ENCODE measurements at places on chromosomes 7 and 10. TPM values are rescaled to one million over a fixed set of nuclear protein-coding genes. Genes with fewer than 3 reads are reported as not detected.

GRCh38 chr7:92569137-92569536, 21.1 kb downstream of the FAM133B start:
- no peak for DNase-seq

- no peak for DNase-seq
These were observed 24.2 kb downstream of the STN1 start for GRCh38 chr10:103893817-103894216.

The ACSM6 gene
- not detected for total RNA-seq

GRCh38 chr10:116269619-116270018, 3.4 kb downstream of the GFRA1 start:
- no peak for DNase-seq

GRCh38 chr10:3290550-3290949, 118.0 kb upstream of the PITRM1 start:
- DNase-seq = no peak

The GDF2 gene
- total RNA-seq = not detected

The MSRB2 gene
- 4.4 TPM for total RNA-seq

The AZGP1 gene
- not detected for total RNA-seq

The GTF2I gene
- total RNA-seq = 188 TPM

DNA sequence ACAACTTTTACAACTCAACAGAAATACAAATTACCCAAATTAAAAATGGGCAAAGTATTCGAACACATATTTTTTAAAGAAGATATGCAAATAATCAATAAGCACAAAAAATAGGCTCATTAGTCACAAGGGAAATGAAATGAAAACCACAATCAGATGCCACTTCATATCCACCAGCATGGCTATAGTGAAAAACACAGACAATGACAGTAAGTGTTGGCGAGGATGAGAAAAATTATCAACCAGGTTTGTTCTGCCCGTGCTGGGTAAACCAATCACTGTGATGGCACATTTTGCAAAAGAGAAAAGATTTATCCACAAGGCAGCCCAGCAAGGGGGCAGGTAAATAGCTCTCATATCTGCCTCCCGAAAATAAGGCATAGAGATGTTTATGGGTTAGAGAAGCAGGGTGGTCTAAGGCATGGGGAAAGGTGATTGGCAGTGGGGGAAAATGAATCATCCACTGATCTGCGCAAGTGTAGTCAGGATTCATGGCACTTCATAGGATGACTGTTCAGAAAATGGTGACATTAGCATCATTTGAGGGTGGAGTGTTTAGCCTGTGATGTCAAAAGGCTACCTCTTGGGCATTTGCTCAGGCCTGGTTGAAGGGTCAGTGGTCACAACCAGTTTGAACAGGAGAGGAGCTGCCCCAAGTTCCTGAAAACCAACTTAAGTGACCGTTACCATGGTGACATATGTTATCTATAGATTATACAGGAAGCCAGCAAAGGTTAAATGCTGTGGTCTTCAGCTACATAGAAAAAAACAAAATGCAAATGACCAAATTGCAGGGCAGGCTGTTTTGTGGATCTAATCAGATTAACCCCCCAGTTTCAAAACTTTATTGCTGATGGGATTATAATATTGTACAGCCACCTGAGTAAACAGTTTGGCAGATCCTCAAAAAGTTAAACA, 8.0 kb upstream of the CFAP70 start:
- no peak for DNase-seq

DNA sequence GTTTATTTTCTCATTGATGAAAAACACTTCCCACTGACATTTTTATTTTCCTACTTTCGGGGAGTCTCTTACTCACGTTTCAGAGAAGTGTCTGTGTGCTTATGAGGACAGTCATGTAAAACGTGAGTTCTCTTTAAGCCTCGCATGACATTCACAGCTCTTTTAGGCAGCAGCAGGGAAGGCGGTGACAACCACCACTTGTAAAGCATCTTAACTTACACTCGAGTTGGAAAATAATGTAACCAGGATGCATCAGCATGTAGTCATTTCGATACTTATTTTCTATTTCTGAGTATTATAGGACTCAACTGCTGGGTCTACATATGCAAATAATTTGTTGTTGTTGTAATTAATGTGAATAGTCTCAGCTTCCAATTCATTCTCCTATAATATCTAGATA, 153.6 kb downstream of the SEMA3D start:
- DNase-seq = no peak

The GIMAP1 gene
- 3.9 TPM for total RNA-seq

DNA sequence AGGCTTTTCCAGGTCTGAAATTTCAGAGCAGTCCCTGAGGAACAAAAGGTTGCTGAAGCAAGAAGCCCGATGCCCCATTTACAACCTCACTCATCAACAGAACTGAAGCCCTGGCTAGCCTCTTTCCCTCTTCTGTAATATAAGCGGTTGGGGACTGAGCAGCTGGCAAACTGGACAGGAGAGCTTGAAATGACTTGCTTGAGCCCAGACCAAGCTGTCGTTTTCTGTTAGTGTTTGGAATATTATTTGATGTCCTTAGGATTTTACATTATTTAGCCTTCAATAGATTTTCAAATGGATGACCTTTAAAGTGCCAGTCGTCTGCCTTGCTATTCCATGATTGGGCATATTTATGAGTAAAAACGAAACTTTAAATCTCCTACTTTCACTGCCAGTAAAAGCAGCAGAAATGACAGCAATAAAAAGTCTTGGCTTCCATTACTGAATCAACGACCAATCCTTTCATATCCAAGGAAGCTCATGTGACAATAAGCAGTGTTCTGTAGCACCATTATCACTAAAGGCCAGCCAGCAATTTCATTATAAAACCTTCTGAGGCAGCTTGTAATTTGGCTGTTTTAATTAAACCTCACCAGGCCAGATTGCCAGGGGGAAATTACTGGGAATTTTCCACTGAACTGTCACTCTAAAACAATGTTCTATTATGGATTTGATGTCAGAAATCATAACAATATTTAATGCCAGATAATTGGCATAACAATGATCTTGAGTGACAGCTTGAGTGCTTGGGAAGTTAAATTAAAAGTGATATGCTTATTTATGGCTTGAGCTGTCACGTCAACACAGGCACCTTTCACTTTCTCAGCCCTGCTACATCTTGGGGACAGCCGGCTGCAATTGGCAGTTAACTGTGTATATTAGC, 85.9 kb downstream of the LSMEM1 start:
- DNase-seq = no peak

- DNase-seq = no peak
These were observed 107.3 kb upstream of the KDM7A start for GRCh38 chr7:140284062-140284461.

DNA sequence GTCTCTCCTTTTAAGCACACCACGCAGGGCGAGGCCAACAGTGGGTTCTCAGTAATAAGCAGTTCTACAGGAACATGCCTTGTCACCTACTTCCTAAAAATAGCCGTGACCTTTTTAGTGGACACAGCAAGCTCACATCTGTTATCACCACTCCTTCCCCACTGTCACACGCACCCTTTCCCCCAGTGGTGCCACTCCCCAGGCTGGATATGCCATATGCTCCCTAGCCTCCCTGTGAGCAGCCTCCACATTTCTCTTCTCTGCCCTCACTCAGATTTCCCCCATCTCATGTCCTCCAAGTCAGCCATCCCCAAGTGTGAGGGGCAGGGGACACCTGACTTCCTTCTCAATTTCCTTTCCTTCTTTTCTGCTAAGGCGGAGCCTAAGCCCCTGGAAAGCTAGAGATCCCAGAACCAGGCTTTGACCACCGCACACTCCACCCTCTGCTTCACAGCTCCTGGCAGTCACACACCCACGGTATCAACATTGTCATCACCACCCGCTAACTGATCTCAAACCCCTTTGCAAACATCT, 3.7 kb downstream of the ANXA11 start:
- DNase-seq = no peak

DNA sequence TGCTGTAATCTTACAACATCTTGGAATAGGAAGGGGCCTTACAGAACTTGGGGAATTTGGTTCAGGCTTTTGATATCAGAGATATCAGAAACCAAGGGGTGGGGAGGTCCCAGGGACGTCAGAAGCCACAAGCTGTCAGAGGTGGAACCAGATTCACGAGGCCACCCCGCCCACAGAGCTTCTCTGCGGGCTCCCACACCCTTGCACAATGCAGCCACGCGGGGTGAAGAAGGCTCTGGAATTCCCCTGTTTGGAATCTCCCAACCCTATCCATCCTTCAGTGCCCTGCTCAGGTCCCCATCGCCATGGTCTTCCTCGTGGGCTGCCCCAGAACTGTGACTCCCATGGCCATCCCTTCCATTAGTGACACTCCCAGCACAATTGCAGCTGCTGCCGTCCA, 247.1 kb upstream of the SHH start:
- no peak for DNase-seq

- no peak for DNase-seq
These were observed 408.6 kb upstream of the NPVF start for GRCh38 chr7:25636871-25637283.

DNA sequence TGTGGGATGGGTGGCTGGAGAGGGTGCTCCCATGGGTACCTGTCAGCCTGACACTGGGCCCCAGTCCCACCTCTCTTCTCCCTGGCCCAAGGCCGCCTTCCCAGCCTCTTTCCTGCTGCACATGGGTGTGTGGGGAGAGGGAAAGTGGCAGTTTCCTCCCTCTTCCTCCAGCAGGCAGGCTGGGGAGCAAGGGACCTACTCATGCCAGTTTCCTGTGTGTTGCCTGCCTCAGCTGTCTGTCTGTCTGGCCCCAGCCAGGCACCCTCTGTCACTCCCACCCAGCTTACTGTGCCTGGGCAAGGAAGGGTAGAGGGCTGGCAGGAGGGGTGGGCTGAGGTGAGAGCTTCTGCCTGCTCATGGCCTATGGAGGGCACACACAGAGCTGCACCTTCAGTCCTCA, 46.3 kb upstream of the PCBD1 start:
- DNase-seq = no peak

The TUBB8 gene
- not detected for total RNA-seq

- DNase-seq = no peak
These were observed 23.4 kb upstream of the AKR1C3 start for GRCh38 chr10:5070648-5071410.

GRCh38 chr10:31721096-31721495, 207.5 kb downstream of the ARHGAP12 start:
- no peak for DNase-seq

- no peak for DNase-seq
These were observed 47.4 kb downstream of the SGMS1 start for GRCh38 chr10:50576245-50576815.

DNA sequence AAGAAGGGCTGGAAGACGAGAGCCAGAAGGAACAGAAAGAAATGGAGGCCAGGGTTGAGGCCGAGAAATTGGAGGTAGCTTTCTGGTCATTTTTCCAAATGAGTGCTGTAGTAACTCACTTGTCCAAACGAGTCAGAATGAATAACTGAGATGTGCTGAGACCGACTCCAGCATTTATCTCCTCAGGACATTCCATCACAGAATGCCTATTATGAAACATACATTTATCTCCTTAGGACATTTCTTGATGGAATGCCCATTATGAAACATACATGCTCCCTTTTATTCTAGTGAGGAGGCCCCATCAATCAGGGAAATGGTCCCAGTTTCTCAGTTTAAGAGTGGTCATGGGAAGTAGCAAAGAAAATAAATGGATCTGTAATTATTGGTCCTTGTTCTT, 16.5 kb downstream of the AVL9 start:
- DNase-seq = no peak

The RAPGEF5 gene
- total RNA-seq = 0.82 TPM

GRCh38 chr7:91034459-91035368, 229.5 kb upstream of the FZD1 start:
- DNase-seq = no peak

DNA sequence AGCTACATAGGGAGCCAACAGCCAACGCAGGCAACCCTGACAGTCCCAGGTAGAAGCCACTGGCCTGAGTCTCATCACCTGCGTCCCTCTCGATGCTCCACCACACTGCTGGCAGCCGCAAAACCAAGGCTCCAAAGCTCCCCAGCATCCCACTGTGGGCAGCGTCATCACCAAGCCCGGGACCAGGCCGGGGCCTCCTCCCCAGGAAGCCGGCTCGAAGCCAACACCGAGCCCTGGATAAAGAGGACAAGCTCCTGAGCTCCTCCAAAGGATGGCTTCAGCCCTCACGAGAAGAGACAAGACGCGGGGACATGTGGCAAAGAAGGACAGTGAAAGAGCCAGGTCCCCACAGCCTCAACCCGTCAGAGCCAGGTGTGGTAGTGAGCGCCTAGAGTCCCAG, 23.9 kb downstream of the PARD3 start:
- no peak for DNase-seq

DNA sequence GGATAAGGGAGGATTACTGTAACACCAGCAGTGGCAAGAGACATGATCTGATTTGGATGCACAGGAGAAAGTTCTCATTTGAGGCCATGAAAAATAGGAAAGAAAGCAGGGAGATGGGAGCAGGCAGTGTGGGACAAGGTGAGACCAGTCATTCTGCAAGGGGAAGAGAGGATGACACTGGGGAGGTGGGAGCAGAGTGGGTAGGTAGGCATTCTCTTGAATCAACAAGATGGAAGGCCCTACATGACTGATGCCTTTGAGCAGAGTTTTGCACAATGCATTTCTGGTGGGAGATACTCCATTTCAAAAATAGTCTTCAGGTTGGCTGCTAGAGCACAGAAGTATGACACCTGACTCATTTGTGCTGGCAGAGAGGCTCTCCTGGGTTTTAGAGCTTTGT, 10.5 kb downstream of the RPS24 start:
- DNase-seq = no peak

- DNase-seq = no peak
These were observed 33.1 kb upstream of the ELMO1 start for GRCh38 chr7:37481722-37482288.

The RPEL1 gene
- not detected for total RNA-seq

DNA sequence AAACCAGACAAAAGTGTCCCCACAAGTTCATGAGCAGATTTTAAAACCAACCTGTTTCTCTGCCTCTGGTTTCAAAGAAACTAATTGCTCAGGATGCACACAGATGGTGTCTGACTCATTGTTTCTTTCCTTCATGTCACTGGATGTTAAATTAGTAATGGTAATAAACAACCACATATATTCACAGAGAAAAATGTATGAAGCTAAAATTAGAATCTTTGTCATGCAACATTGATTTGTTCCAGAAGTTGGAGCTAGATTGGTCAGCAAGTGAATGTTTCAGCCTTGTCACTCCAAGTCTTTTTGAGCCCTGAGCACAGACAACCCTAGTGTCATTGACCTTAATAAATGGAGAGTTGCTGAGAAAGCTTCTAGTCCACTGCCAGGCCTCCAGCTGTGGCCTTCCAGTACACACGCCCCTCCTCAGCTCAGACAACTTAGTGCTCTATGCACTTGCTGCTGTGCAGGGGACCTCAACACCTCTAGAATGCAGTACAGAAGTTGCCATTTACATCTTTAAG, 175.9 kb downstream of the CCDC71L start:
- DNase-seq = no peak

GRCh38 chr7:151251689-151252560, 3.4 kb upstream of the SMARCD3 start:
- DNase-seq = no peak

The INMT gene
- total RNA-seq = not detected

The SEMA3D gene
- total RNA-seq = 0.11 TPM

The NOD1 gene
- 14.8 TPM for total RNA-seq

- DNase-seq = no peak
These were observed 587 bp upstream of the CELF2 start for GRCh38 chr10:11017000-11017569.

The SPDYE9 gene
- total RNA-seq = not detected
